Breast epithelium (tissue), 4 donors: ENCODE measurements at places on chromosomes 6 and 20. TPM values are rescaled to one million over a fixed set of nuclear protein-coding genes. Genes with fewer than 3 reads are reported as not detected.

DNA sequence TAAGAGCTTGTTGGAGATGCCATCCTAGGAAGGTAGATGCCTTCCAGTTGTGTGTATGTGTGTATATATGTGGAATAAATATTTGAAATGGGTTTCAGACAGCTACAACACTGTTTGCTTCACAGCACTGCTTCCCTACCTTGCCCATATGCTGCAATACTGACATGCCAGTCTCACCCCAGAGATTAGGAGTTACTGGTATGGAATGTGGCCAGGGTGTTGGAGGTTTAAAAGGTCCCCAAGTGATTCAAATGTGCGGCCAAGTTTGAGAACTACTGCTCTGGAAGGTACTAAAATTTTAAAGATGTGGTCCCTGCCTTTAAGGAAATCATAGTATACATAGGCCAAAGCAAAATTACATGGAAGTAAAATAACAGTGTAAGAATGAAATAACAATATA lies 39.5 kb downstream of the BCKDHB start:
- DNase-seq: no peak

GRCh38 chr20:1952737-1953530 lies 40.9 kb downstream of the PDYN start:
- DNase-seq: no peak

MEI4 gene
- total RNA-seq: not detected

DNA sequence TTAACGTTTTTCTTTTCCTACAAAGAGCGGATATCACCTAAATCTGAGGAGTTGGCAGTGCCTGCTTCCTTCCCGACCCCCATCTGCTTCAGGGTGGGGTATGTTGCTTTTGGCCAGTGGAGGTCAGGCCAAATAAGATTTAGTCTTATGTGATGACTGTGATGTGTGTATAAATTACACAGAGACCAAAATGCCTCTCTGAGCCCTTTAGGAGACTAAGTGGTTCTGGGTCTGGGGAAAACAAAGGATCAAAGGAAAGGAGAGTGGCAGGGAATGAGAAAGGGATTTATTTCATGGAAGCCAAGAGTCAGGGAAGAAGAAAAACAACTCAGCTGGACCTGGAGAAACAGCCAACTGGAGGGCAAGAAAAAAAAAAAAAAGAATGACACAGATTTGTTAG lies 39.1 kb upstream of the TBC1D7 start:
- no peak for DNase-seq

DNA sequence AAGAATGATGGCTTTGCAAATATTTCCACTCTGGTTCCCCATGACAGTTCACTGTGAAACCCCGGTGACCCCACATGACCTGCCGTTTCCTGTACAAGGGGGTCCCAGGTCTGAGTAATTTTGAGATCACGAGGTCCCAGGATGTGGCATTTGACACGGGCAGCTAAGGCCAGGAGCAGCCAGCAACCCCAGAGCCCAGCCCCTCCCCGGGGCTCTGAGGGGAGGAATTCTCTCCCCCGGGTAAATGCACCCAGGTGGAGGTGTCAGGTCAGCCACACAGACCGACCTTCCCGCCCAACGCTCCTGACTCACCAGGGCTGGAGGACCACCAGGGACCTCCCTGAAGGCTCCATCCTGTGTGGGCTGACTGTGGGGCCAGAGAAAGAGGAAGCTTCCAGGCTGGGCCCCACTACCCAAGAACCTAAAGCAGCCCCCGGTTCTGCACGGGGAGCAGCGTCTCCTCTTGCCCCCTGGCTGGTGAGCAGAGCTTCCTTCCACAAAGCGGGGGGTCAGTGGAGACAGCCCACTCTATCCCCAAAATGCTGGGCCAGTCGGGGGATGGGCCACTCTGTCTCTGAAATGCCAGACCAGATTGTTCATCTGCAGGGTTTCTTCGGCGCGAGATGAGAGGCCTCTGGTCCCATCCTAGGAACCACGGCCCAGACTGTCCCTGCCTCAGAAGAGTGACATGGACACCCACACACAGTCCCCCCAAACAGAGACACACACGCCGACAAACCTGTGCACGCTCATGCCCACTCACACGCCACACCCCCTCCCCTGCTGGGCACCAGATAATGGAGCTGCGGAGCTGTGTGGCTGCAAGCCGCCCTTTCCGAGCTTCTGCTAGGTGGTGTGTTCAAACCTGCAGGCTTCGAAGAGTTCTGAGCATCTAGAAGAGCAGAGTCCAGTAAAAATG lies 23.4 kb upstream of the SLCO4A1 start:
- no peak for DNase-seq

GNAS-AS1 gene
- 0.48 TPM for total RNA-seq

SEC23B gene
- 52.8 TPM for total RNA-seq

GRCh38 chr6:144619966-144620365 lies 334.8 kb downstream of the UTRN start:
- DNase-seq: no peak

GRCh38 chr6:116971959-116972358 lies 94.9 kb downstream of the RFX6 start:
- DNase-seq: no peak

DNA sequence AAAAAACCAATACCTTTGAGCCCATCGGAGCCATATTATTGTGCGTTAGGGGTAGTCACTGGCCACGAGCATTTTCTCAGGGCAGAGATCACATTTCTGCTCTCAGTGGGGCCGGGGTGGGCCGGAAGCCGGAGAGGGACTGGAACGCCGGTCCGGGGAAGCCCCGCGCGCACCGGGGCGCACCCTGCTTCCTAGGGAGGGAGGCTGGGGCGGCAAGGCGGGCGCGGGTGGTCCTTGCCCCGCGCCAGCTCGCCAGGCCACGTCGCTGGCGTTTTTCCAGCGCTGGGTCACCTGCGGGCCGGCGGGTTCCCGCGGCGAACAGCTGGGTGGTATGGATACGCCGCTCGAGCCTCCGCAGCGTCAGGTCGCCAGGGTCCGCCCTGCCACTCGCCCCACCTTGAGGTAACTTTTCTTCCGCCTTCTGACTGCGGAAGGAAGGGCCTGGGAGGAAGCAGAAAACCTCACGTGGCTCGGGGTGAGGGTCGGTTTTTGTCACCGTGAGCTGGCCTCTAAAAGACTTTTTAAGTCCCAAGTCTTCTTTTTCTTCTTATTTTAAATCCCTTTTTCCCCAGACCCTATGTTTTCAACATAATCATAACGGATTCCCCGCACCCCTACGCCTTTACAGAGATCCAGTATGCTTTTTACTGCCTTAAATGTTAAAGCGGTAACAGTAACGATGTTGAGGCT lies 2.7 kb upstream of the EEF1A1 start:
- peak; percentile 61 for DNase-seq

DNA sequence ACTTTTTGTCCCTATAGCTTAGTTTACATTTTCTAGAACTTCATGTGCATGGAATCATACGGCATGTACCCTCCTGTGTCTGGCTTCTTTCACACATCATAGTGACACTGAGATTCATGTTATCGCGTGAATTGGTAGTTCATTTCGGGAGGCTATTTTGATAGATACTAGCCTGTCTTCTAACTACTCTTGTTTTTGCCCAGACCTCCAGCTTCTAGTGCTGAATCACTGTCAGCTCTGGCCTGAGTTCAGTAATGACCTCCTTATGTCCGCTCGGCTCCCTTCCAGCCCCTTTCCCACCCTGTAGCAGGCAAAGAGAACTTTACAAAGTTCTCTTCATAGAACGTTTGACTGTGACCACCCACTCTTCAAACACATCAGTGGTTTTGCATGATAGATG lies 14.1 kb downstream of the MYBL2 start:
- no peak for DNase-seq

SMIM28 gene
- total RNA-seq: not detected

- DNase-seq: no peak
Measured at GRCh38 chr20:2805689-2806350, 5.4 kb upstream of the CPXM1 start.
